GOT3 (cell line): ENCODE measurements at places on chromosomes 1 and 21.
A peak's percentile ranks its signal among the peaks of the same experiment; 100 is the strongest.

DNA sequence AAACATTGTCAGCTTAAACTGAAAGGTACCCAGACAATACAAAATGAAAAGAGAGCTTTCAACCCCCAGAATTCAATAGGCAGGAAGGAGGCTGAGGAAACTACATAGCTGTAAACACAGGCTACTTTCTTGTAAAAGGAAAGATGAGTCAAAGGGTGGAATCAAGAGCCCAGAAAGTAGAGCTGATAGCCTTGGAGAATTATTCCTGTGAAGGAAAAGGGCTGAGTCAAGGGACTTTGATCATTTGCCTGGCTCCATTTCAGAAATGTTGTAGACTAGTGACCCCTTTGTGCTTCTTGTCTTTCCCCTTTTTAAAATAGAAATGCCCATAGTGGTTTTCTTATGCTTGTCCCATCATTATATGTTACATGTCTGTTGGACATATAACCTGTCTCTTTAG, 597.6 kb downstream of the ADGRL2 start:
- DNase-seq = no peak

- DNase-seq = no peak
Observed at GRCh38 chr1:117638141-117638540, 32.3 kb downstream of the TENT5C start.

- DNase-seq = no peak
Observed at GRCh38 chr1:147748676-147749350, 11.6 kb downstream of the GJA5 start.

DNA sequence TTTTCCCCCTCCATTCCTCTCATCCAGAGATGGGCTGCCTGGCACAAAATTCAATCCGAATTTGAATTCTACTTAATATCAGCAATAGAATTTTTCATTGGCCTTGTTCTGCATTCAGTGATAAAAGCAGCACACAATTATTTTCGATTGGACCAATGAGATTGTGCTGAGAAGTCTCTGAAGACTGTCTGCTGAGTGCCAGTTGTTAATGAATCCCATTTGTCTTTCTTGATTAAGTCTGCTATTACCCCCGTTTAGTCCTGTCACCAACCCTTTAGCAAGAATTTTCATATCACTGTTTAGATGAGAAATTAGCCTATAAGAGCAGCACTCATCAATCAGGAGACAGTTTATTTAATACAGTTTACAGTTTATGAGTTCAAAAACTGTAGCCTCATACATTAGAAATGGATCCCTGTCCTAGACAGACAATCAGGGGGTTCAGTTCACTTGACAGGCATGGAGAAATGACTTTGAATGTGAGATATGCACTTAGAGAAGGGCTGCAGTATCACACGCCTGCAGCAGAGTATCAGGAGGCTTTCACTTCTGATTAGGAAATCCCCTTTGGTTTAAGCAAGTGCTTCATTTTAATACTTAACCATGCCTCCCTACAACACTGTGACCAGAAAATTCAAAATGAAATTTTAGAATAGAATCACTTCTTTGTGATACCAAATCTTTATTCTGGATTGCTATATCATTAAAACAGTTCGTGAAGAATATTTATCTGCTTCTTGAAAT, 304.7 kb upstream of the PTBP2 start:
- DNase-seq = no peak

- DNase-seq = no peak
Observed at GRCh38 chr1:218718977-218719376, 373.8 kb downstream of the TGFB2 start.

- no peak for DNase-seq
Observed at GRCh38 chr21:23215261-23215660, 2217.1 kb downstream of the NCAM2 start.

DNA sequence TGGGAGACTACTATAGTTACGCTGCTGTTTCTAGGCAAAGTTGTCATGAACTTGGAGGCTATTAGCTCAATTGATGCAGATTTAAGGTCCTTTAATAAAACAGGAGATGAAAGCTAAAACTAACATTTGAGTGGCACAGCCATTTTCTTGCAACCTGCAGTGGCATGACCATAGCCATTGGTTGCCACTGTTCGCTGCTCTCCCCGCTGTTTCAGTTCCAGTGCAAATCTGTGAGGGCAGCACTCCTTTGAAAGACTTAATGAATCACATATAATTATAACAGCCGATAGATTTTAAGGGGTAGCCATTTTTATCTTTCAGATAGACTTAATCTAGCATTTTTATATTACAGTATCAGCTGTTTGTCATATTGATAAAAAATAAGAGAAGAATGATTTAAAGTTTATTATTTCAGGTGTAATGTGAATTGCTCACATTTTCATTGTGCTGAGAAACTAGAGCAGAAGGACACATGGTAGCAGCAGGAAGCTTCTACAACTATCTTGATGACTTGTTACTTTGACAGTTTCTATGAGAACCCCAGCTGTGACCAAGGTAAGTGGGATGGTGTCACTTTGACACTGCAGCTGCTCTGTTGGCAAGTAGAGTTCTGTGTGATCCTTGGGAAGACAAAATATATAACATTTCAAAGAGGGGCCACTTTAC, 203.7 kb downstream of the PLA2G4A start:
- no peak for DNase-seq

GRCh38 chr1:202599669-202600431, 110.4 kb downstream of the SYT2 start:
- peak; percentile 37 for DNase-seq

DNA sequence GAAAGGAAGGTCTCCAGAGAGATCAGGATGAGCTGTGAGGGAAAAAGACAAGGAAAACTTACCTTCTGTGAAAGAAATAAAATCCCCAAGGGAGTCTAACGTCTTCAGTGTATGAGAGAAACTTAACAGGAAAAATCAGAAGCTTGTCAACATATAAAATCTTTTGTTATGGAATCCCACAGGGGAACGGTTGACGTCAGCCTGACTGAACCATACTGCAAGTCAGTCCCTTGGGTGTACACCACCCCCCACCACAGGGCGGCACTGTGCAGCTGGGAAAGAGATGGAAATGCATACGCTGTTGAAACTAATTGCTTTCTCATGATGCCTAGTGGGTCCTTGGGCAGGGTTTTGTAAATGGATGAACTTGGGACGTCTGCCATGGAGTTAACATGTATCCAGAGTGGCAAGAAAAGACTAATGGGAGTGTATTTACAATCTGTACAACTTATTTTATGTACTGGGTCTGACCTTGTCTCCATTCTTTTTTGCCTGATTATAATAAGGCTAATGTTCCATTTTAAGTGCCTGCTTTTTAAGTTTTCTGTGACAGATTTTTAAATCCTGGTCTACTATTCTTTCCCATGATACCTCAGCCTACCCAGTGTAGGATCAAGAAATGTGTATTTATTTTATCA, 22.7 kb downstream of the UTP25 start:
- DNase-seq = no peak

DNA sequence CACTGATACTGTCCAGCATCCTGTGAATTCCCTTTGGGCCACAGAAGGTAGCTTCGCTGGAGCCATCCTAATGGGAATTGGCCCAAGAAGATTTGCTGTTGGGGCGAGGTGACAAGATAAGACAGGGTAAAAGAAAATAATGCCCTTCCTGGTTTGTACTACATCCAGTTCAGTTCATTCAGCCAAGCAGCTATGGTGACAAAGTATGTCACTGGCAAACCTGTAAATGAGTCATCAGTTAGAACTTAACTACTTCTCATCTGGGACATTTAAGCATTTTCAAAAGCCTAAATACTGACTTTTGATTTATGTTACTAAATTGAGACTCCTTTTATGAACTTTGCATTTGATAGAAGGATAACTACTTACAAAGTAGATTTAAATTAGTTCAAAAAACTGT, 54.2 kb downstream of the WDR64 start:
- DNase-seq = no peak

DNA sequence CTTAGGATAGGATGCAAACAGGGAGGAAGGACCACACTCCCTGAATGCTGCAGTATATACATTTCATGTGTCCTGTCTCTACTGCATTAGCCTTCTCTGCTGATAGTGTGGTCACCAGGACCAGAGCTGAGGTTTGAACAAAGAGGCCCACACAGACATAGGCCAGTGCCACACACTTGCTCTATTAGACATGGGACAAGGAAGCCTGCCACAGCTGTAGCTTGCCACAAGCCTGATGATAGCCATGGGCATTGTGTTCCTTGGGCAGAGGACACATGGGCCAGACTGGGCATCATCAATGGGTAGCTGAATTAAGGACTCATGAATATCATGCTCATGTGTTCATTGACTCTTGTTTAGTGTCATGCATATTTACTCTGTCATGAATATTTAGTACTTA, 10.4 kb downstream of the CAMSAP2 start:
- no peak for DNase-seq

DNA sequence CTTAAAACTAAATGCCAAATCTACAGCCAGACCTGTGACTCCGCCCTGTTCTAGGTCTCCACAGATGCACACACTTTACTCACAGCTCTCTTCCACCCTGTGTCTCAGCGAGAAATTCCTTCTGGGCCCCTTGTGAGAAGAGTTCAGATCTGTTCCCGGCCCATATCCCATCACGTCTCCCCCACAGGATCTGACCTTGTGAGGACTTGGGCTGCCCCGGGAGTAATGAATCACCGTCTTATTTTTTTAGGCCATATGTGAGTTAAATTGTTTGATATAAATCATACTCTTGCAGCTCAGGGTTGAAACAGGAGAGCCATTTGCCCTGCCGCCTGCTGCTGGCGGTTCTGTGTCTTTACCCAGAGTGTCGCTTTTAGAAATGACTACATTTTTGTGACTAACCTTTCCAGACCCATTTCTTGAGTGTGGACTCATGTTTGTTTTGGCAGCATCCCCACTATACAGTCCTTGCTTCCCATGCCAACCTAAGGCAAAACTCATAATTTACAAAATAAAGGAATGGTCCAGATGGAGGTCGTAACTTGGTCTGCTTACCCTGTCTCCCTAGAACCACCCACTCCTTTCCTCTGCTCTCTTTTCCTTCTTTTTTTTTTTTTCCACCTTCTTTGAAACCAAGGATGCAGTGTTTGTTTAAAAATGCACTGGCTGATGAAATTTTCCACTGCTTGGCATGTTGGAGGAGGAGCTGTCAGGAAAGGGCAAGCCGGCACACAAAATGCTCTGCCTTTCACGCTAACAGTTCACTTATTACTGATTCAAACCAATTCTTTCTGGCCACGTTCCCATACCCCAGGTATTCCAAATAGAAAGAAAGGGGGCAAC, 98.0 kb upstream of the C1orf105 start:
- DNase-seq = peak; percentile 99

DNA sequence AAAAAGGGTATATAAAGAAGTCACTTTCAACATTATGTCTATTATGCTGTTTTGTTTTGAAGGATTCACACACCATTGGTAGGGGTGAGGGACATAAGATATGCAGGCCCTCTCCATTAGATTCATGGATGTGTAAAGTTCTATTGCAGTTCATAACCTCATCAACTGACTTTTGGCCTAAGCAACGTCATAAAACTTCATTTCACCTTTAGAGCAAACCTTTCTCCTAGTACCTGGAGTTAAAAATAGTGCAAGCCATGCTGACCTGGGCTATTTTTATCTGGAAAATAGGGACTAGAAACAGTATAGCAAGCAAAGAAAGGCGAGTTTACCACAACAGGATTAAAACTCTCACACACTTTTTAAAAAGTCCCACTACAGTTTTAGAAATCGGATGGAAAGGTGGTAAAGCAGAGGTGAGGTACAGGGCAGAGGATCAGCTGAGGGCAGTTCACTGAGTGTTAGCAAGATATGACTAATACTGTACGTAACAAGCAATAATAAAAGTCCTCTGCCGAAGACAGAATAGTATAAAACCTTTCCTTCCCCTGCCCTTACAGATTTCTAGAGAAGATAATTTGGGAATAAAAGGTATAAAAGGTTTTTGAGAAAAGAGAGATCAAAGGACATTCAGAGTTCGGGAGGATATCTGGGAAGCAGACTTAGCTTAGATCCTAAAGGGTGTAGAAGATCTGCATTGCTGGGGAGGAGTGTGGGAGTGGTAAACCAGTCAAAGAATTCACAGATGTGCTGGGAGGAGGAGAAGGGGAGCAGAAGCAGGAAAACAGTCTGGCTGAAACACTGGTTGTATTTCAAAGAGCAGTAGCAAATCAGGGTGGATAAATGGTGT, 14.3 kb downstream of the EGLN1 start:
- DNase-seq = no peak

DNA sequence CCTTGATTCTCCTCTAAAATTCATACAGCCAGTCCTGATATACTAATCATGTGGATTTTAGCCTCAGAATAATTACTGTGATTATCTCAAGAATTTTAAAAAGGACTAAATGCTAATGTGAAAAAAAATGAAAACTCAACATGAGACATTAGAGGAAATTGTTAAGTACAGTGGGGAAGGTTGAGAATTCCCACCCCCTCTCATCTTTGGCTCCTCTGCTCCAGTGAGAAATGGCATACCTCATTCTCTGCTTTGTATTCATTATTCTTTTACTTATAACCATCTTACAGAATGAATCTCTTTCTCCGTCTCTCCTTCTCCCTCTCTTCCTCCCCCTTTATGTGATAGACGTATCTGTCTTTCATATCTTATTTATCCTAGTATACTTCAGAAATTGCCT, 70.9 kb downstream of the DIRAS3 start:
- no peak for DNase-seq

- no peak for DNase-seq
Observed at GRCh38 chr1:244083383-244083943, 32.4 kb downstream of the ZBTB18 start.

DNA sequence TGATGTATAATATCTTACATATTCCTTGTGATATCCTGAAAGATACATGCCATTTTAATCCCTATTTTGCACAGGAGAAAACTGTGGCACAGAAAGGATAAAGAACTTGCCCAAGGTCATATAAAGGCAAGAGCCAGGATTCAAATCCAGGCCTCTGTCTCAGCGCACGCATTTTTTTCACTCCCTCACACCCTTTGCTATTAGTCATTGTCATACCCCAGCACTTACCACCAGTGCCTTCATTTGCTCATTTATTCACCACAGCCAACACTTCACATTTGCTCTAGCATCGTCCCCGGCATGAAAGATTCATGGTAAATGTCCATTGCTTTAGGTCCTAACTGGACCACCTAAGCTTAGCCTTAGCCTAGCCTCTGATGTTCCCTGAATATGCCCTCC, 14.2 kb downstream of the ALX3 start:
- DNase-seq = no peak

GRCh38 chr1:93078203-93078602, 880 bp upstream of the MTF2 start:
- no peak for DNase-seq

- no peak for DNase-seq
Observed at GRCh38 chr1:65435987-65436386, 15.5 kb downstream of the LEPR start.

DNA sequence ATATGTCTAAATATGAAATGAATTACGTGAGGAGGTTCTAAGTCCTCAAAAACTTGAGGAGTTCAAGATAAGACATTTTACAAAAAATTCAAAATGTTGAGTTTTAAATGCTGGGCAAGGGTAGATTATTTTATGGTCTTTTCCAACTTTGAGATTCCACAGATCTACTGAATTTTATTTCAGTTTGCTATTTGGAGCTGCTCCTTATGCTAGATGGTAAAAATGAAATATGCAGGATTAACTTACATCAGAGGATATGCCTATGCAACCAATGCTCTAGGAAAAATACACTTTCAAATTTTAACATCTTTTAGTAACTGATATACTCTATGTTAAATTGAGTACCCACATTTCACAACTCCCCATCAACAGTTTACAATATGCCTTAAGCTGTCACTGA, 83.1 kb downstream of the SCMH1 start:
- no peak for DNase-seq

- no peak for DNase-seq
Observed at GRCh38 chr1:30882678-30883388, 25.7 kb downstream of the SDC3 start.

- no peak for DNase-seq
Observed at GRCh38 chr1:63779338-63780211, 5.8 kb downstream of the ROR1 start.
